Hematopoietic multipotent progenitor cell treated with erythropoietin and hydrocortisone succinate and interleukin-3 and kit ligand, for 4 days (in vitro differentiated cells): ENCODE measurements at places on chromosomes 11 and 22.

- no peak for DNase-seq
Measured at GRCh38 chr22:42622061-42622710, 7.5 kb upstream of the POLDIP3 start.

DNA sequence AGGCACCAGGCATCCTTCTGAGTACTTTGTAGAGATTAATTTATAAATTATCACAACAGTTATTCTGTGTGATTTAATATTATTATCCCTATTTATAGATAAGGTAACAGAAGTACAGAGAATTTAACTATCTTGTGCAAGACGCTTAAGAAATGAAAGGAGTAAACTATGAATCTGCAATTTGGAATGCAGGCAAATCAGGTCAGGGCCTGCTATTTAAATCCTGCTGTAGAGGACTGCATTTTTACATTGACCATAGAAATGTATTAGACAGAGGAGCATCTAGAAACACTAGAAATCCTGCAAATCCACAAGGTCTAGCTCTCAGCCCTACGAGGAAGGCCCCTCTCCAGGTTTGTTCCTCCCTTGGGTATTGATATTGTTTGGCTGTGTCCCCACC lies 336.2 kb downstream of the ETS1 start:
- DNase-seq: no peak

GRCh38 chr11:113405724-113406478 lies 18.3 kb downstream of the ANKK1 start:
- DNase-seq: no peak

GRCh38 chr11:19511066-19511412 lies 201.6 kb upstream of the NAV2 start:
- DNase-seq: no peak

- no peak for DNase-seq
Measured at GRCh38 chr11:113817626-113818025, 38.0 kb downstream of the CLDN25 start.

GRCh38 chr22:49064836-49065235 lies 762.8 kb downstream of the BRD1 start:
- no peak for DNase-seq

DNA sequence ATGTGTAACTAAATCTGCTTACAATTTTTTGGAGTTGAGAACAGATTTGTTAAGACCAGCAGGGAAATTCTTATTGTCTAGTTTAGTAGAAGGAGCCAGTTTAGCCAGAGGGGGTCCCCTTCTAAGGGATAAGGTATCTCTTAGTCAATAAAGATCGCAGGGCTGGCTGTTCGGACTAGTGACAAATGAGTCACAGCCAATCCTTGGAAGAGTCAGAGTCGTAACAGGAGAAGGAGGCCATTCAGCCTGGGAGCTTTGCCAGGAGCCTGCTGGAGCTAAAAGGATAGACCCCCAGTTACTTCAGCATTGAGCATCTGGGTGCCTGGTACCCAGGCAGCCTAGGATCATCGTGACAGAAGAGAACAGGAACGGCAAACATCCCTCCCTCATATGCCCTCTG lies 191.6 kb upstream of the ARHGAP20 start:
- DNase-seq: no peak

- DNase-seq: peak; percentile 43
Measured at GRCh38 chr11:2298795-2299761, 2.6 kb downstream of the C11orf21 start.

GRCh38 chr11:71933141-71933933 lies 4.5 kb downstream of the RNF121 start:
- DNase-seq: no peak

- DNase-seq: peak; percentile 84
Measured at GRCh38 chr22:22410121-22410520, 98.4 kb downstream of the ZNF280B start.

- DNase-seq: no peak
Measured at GRCh38 chr11:65446446-65447277, 24.1 kb downstream of the NEAT1 start.

GRCh38 chr11:112229746-112230433 lies 3.7 kb downstream of the PTS start:
- no peak for DNase-seq

DNA sequence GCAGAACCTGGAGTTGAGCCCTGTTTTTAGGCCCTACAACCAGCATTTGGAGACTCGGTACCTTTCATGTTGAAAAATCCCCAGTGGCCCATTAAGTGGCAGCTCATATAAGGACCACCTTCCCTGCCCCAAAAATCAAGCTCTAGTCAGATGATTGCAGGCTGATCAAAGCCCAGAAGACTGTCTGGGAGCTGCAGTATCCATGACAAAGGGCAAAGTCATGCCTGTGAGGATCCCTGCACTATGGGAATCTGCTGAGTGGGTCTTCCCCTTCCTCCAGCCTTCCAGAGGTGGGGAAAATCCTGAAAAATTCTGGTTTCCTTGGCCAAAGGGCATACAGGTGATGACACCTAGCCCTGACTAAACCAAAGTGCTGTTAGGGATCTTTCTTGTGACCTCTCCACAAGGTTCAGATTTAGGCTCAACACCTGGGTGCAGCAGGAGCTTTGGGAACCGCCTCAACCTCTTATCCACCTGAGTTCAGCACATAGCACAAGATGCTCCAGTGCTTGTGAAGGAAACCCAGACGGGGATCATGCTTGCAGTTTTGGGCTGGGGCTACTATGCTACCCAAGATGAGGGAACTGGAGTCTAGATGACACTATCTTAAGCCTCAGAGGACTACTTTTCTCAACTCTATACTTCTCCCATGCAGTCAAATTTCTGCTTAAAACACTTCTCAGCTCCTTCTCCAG lies 1.2 kb upstream of the TRIM3 start:
- peak; percentile 14 for DNase-seq

DNA sequence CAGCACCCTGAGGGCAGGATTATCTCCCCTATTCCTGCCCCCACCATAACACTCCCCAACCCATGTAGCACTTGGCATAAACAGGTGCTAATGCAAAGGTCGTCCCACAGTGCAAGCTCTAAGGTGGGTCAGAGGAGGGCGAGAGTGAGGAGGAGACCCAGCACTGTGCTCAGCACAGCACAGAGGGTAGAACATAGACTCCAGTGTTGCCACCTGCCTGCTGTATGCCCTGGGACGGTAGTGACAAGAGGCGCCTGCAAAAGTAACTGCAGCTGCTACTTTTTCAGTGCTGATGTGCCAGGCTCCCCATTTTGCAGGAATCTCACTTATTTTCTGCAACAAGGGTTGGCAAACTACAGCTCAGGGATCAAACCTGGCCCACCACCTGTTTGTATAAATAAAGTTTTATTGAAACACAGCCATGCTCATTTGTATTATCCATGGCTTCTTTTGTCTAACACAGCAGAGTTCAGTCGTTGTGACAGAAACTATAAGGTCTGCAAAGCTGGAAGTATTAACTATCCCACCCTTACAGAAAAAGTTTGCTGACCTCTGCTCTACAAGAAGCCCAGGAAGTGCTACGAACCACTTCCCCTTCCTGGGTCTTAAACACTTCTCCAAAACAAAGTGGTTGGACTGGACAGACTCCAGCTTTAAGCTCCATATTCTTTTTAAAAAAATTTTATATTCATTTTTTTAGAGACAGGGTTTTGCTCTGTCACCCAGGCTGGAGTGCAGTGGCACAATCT lies 16.9 kb upstream of the CDC42BPG start:
- DNase-seq: peak; percentile 54

- DNase-seq: no peak
Measured at GRCh38 chr22:37640591-37641560, 1.4 kb downstream of the SH3BP1 start.

GRCh38 chr11:91932151-91932821 lies 292.3 kb upstream of the FAT3 start:
- no peak for DNase-seq

DNA sequence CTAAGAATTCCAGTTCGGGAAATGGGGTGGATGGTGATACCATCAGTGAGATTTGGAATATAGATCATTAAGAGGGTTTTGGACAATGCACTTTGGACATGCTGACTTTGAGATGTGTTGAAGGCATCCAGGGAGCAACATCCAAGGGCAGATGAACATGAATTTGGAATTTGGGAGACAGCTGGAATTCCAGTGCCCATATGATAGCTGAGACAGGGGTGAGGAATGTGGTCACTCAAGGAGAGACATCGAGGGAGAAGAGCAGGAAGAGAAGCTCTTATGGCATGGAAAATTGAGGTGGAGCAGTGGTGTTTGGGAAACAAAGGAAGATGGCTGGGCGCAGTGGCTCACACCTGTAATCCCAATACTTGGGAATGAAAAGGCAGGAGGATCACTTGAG lies 11.8 kb upstream of the MICAL2 start:
- DNase-seq: no peak

DNA sequence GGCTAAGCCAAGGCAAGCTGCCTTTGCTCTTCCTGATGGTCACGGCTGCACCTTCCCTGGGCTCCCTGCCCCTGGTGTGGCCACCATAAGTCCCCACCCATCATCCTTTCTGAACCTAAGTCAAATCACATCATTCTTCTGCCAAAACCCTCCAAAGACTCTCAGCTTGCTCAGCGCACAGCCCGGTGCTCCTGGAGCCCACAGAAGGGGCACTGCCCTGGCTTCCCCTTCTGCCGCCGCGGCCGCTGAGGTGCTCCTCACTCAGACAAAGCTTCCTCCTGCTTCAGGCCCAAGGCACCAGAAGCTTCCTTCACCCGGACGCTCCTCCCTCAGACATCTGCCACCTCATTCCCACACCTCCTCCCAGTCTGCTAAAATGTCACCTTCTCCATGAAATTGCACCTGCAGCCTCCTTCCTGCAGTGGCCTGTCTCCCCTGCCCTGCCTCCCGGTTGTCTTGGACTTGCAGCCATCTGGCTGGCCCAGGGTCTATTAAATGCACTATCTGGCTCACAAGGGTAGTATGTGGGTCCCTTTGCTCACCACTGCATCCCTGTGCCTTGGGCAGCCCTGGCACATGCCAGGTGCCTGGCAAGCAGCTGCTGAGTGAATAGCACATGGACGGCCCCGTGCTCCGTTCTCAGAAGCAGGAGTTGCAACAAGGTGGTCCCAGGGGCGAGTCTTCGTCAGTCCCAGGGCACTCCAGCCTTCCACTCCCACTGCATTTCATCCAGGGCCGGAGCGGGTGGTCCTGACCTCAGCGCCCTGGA lies 108.2 kb downstream of the WNT7B start:
- DNase-seq: no peak

DNA sequence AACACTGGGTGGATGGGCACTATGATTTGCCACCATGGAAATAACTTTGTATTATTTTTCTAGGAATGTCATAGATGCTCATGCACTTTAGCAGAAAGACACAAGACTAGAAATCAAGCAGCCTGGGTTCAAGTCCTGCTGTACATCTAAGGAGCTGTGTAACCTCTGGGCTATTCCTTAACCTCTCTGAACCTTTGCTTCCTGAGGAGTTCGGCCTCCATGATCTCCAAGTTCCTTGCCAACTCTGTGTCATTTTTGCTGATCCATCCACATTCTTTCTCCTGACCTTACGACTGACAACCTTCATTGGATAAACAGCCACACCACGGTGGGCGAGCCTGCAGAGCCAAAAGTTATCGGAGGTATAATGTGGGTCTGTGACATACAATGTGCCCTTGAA lies 24.1 kb downstream of the ETS1 start:
- DNase-seq: no peak

DNA sequence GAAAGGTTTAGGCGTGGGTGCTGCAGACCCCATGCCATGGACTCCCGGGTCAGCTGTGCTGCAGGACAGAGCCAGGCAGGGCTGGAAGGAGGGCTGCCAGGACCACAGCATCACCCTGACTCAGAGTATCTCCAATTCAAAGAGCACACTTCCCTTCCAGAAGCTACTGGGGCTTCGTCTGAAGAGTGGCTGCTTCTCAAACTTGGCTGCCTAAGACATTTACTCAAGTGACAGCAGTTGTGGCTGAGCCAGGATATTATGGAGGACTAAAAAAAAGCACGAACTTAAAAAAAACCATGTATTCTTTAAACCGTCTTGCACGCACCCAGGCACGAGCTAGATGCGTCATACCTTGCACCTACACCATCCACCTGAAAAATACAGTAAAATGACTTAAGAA lies 13.0 kb upstream of the BID start:
- no peak for DNase-seq

- DNase-seq: no peak
Measured at GRCh38 chr11:13931356-13931755, 31.2 kb upstream of the SPON1 start.

DNA sequence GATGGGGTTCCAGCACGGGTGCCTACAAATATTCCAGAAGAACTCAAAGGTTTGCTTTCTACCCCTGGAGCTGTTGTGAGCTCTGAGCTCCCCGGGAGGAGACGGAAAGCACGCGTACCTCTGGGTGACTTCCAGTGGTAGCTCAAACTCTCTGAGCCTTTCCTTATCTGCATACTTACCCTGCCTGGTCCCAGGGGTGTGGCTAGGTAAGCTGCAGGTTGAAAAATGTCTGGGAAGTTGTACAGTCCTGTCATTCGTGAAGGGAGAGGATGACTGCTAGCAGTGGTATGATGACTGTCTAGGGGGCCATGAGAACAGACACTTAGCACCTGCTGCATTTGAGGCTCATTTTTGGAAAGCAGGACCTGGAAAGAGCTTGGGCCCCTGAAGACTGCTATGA lies 111.5 kb downstream of the DSCAML1 start:
- no peak for DNase-seq

DNA sequence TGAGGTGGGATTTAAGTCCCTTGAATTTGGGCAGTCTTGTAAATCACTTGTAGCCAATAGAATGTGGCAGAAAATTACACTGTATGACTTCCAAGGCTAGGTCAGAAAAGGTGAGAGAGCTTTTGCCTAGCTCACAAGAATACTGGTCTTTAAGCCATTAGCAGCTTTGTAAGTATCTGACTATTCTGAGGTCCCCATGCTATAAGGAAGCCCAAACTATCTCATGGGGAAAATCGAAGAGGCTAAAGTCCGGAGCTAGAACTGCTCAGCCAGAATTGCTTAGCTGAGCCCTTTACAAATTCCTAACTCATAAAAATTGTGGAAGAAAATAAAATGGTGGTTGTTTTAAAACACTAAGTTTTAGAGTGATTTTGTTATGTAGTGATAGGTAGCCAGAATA lies 13.0 kb downstream of the FAR1 start:
- DNase-seq: no peak

GRCh38 chr11:30312243-30312642 lies 10.7 kb upstream of the ARL14EP start:
- no peak for DNase-seq

DNA sequence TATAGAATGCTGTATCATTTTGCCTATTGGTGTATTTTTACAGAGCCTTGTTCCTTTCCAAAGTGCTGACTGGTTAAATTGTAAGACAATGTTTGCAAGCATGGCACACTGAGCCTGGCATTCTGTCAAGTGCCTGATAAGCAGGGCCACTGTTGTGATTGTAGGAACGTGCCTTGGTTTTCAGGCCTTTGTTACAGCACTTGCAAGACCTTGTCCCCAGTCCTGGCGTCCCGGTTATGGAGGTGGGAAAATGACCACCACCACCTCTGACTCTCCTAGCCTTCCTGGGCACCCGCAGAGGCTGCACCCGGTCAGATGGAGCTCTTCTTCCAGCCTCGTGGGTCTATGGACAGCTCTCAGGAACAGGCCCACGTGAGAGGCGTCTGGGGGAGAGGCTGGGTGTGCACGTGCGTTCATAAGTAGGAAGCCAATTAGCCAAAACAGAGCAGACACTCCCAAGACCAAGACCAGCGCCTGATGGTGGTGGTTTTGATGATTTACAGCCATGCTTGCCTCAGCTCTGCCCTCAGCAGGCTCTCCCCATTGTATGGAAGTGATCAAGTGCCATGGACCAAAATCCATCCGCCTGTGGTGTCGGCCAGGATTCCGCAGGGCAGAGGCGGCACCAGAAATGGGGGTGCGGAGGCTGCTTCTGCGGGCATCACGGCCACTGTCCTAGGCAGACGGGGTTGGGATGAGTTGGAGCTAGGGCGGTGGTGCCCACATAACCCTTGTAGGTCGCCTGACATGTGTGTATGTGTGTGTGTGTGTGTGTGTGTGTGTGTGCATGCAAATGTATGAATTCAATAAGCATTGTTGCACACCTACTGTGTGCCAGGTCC lies 89.8 kb downstream of the RTL6 start:
- DNase-seq: no peak
